ENCODE measurements at places on chromosomes 6 and 20. TPM values are rescaled to one million over a fixed set of nuclear protein-coding genes. Genes with fewer than 3 reads are reported as not detected.

The LHFPL5 gene
- 0.17 TPM for total RNA-seq

The POPDC3 gene
- total RNA-seq: 64.8 TPM

The TENT5A gene
- 17.6 TPM for total RNA-seq

The HMGCLL1 gene
- total RNA-seq: not detected

The NOX3 gene
- total RNA-seq: not detected

DNA sequence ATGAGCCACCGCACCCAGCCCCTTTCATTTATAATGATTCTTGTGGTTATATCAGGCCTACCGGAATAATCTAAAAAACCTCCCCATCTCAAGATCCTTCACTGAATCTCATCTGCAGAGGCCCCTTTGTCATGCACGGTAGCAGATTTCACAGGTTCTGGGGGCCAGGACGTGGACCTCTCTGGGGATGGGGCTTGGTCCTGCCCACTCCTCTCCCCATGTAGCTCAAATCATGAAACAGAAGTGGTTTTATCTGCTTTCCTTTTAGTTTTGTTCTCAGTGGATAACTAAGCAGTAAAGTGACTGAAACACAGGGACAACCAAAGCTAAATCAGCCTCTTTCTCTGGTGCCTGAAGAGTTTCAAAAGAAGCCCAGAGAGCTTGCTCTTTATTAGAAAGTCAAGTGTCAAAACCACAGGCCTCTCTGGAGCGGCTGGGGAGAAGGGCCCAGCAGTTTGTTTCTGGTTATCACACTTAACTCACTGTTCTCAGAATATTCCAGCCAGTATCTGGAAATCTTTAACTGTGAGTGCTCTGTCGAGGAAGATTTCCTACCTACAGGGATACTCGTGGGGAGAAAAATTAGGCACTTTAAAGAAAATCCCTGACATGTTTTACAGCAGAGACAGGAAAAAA, 60.6 kb upstream of the FAM184A start:
- DNase-seq: no peak

DNA sequence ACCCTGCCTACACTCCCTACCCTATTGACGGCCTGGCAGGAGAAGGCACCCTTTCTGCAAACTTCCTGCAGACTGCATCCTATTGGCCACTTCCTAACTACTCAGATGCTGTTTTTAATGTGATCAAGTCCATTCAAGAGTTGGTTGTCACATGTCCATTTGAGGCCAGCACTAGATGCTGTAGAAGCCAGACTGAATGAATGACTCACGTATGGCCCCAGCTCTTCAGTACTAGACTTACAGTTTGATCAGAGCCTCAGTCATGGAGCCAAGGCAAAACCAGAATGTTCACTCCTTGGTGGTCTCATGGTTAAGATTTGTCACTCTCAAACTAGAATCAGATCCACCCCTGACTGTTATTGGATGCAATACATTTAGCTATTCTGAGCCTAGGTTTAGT, 101.7 kb downstream of the OPRM1 start:
- no peak for DNase-seq

DNA sequence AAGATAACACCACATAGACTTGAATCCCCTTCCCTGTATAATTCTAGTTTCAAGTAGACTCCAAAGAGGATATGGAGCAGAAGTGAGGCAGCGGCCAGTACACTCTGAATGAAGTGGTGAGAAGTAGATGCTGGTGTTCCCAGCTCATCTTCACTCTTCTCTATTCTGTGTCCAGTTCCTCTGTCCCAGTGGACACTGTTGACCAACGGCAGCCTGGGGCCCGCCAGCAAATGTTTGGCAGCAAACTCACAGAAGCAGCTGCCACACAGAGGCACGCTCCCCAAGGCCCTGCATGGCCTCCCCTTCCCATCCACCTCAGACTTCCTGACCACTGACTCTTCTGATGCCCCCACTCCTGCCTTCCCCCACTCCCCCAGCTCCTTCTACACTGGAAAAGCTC, 358.9 kb upstream of the ID4 start:
- DNase-seq: no peak

GRCh38 chr20:380763-381580, 412 bp downstream of the TRIB3 start:
- DNase-seq: no peak

DNA sequence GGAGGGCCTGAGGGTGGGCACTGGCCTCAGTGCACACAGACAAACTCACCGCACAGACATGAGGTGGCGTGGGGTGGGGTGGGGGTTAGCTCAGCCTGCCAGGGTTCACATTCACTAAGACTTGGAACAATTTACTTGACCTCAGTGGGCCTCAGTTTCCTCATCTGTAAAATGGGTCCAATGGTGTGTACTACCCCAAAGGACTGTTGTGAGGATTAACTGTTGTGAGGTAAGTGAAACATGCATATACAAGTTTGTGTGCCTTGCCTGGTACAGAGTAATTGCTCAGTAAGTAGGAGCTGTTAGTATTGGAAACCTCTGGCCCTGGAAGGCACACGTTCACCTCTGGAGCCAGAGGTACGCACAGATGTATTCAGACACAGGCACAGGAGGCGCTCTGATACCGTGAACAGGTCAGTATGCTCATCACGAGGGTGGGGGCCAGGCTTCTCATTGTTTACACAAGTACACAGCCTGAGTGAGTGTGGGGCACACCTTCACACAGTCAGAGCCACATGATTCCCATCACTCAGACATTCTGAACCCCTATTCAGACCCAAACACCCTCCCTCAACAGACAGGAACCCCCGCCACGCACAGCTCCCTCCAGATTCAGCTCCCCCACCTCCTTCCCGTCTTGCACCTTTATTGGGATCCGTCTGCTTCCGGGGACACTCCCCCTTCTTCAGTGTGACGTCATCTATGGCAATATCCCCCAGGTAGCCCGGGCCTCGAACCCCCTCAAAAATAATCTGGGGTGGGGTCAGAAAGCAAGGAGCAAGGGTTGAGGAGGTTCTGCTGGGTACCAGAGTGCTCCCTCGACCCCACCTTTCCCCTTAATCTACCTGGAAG, 59.9 kb downstream of the MDGA1 start:
- DNase-seq: no peak

GRCh38 chr20:4985658-4986057, 15.7 kb downstream of the SLC23A2 start:
- no peak for DNase-seq

DNA sequence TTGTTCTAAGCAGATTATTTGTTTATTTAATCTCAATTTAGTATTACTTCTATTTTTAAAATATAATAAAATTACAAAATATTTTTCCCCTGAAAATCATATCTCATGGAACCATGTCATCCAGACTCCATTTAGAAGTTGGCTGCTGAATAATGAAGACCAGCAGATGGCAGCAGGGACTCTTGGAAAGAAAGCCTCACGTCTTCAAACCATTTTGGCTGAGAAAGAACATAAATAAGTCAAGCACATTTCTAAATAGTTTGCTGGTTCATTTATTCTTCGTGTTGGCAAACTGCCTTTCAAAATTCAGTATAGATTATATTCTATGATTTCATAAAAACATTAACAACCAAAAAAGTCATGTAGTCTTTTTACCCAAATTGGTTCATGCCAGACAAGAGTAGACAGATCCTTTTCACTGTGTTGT, 71.7 kb downstream of the RCAN2 start:
- DNase-seq: peak; percentile 58

GRCh38 chr6:144460327-144461095, 175.4 kb downstream of the UTRN start:
- DNase-seq: no peak

DNA sequence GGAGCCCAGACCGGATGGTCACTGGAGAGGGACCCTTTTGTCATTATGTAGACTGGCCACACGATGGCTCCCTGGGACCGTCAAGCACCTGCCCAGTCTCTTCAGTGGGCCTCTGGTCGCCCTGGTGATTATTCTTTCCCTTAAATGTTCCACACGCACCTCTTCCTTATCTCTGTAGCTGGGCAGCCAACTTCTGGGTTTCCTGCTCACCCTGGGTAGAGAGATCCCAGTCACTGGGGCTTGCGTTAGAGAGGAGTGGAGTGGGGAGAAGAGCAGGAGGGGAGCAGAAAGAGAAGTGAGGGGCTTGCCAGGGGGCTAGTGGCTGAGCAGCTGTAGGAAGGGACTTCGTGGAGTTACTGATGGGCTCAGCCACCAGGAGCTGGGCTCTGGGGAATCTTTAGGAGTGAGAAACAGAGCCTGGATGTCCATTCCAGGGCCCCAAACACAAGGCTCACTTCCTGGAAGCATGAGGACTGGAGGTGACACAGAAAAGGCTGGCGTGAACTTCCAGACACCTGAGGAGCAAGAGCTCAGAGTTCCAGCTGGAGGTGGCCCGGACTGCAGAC, 150.1 kb downstream of the DHX35 start:
- DNase-seq: peak; percentile 26

DNA sequence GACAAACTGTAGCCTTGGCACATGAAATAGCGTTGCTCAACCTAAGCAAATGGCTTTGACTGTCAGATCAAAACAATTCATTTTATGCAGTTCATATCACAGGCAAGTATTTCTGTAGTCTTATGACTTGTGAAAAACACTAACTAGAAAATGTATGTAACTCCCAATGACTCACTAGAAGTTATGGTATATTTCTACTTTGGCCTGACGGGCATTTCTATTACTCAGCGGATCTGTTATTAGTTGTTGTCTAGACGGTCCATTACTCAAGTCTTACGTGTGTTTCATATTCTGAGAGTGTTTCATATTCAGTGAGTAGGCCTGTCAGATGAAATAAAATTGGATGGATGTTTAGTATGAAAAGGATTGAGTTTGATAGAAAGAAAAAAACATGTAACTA, 880.9 kb downstream of the PRIM2 start:
- peak; percentile 53 for DNase-seq

DNA sequence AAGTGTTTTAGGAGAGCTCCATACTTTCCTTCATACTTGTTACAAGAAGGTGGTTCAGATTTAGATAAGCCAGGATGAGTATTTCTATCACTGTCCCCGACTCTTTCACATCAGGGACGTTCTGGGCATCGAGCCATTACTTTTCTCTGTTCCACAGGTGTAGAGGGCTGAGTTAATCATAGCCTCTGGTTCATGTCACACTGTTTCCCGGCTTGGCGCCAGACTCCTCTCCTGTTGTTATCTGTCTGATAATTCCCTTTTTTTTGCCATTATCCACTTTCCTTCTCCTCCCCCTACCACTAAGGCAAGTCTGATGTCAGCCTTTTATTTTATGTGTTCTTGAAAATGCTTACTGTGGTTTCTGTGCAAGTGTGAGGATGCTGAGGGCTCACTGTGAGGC, 593.4 kb downstream of the UTRN start:
- no peak for DNase-seq

- DNase-seq: no peak
Measured at GRCh38 chr6:88513920-88514319, 347.8 kb upstream of the CNR1 start.

Measured in LHCN-M2 (cell line).